ENCODE measurements at places on chromosomes 11 and 22.

DNA sequence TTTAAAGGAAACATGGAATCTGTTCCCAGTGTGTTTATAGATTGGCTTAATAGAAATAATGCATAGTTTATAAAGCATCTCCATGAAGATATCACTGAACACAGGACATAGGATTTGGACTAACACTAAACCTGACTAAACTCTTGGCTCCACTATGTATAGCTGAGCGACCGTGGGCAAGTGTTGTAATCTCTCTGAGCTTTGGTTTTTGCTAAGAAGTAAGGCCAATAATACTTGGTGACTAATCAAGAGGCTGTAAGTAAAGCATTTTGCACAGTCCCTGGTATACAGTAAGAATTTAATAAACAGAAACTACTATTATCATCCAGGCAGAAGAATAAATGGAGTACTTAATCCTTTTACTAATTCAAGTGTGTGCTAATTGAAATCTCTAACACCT lies 125.5 kb upstream of the MTMR2 start:
- no peak for DNase-seq

- peak; percentile 66 for DNase-seq
These were observed 15.6 kb upstream of the INCENP start for GRCh38 chr11:62108017-62108750.

GRCh38 chr11:109864151-109864661 lies 229.0 kb upstream of the ZC3H12C start:
- DNase-seq, result no peak

- no peak for DNase-seq
These were observed 36.5 kb downstream of the CTTN start for GRCh38 chr11:70434813-70435278.

- DNase-seq, result no peak
These were observed 4.1 kb upstream of the APOL3 start for GRCh38 chr22:36164621-36165020.

GRCh38 chr11:73519266-73519665 lies 78.6 kb downstream of the FAM168A start:
- DNase-seq, result no peak

DNA sequence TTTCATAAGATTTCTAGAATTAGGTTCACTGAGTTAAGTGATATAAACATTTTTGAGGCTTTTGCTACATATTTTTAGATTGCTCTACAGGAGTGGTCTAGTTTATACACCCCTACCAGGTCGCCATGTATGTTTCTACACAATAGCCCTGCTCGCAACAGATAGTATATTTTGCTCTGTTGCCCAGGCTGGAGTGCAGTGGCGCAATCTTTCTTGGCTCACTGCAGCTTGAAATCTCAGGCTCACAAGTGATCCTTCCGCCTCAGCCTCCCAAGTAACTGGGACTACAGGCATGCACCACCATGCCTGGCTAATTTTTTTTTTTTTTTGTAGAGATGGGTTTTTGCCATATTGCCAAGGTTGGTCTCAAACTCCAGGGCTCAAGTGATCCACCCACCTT lies 10.4 kb downstream of the ZNRF3 start:
- DNase-seq, result no peak

- no peak for DNase-seq
These were observed 130.8 kb downstream of the GRIK4 start for GRCh38 chr11:120642196-120642894.

GRCh38 chr11:45683271-45684058 lies 18.0 kb upstream of the CHST1 start:
- DNase-seq, result no peak

DNA sequence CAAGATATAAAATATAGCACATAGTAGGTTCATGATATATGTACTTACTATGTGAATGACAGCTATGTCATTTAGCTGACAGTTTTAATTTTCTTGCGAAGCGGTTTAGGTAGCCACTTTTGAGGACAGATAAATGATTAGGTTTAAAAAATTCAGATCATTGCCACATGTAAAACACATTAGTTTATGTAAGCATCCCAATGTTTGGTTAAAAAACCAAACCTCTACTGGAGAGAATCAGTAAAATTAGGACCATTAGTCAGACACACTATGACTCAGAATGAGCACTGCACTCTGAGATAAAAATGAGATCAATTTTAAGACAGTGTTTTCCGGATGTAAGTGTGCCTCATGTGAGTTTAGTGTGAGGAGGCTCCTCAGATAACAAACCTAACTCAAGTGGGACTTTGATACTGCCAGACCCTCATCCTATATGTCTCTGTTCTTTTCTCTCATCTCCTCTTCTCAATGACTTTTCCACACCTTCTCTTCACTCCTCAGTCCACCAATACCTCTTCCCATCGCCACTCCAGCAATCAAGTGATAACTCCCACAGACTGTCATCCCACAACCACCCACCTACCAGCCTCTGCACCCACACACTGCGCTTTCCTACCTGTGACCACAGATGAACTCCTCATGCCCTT lies 6.8 kb upstream of the OR2AT4 start:
- DNase-seq, result no peak

GRCh38 chr11:70587075-70587389 lies 188.7 kb downstream of the CTTN start:
- DNase-seq, result no peak
